ENCODE measurements at places on chromosomes 4 and X.

DNA sequence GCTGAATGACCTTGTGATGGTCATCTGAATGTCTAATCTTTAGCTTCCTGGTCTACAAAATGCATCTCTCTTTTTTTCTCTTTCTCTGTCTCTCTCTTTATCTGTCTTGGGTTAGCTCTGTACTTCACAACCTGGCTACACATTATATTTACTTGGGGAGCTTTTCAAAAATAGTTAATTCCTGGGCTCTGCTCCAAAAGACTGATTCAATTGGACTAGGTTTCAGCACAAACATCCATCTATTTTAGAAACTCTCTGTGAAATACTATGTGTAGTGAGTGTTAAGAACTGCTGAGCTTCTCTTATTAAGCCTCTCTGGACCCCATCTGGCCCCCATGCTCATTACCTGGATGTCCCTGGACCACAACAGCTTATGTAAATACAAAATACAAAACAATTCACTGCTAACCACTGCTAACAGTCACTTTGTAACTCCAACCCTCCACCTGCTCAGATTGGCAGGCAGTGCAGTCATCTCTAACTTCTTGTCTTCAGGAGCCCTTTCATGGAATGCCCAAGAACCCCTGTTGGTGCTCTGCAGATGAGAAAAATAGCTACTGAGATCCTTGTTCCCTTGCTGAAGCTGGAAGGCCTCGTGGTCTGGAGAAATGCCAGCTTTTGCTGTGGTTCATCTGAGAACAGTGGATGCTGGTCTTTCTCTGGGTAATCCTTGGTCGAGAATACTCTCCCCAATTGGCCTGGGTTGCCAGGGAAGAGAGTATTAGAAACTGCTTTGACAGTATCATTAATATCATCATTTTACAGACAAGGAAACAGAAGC is 14.8 kb upstream of the BOD1L1 start:
- no peak for DNase-seq

- no peak for DNase-seq
Observed at GRCh38 chr4:15683143-15683495, 1.5 kb downstream of the FAM200B start.

- DNase-seq, result no peak
Observed at GRCh38 chr4:177308125-177308524, 1.5 kb upstream of the NEIL3 start.

- no peak for DNase-seq
Observed at GRCh38 chrX:108126661-108127060, 35.1 kb downstream of the ATG4A start.

GRCh38 chrX:11641349-11642065 is 24.2 kb downstream of the ARHGAP6 start:
- no peak for DNase-seq

DNA sequence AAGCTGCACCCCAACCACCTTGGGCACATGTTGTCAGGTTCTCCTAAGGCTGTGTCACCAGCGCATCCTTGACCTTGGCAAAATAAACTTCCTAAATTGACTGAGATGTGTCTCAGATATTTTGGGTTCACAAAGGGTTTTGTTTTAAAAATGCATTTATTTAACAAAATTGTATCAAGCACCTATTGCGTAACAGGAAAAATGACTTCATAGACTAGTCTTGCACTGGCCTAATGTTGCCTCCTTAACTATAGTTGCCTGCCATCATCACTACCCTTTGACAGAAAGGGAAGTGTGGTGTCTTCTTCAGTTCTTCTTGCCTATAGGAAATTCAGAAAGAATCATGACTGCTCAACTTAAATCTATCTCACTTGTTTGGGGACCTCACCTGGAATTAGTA is 374.2 kb downstream of the SH2D1A start:
- DNase-seq, result no peak

DNA sequence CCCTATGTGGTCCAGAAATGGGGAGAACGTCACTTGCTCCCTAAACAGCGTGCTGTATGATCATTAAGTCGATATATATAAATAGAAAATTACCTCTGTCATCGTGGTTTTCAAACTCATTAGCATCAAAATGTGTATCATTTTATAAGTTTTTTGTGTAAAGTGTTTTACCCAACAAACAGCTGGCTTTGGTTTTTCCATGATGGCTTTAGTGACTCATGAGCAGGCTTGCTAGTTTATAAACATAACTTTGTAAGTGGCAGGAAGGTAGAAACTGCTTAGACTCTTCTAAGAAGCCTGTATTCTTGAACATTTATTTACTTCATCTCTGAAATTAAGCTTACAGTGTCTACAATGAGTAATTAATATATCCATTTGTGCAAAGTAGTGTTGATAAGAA is 108.4 kb upstream of the DIPK2B start:
- DNase-seq, result no peak

DNA sequence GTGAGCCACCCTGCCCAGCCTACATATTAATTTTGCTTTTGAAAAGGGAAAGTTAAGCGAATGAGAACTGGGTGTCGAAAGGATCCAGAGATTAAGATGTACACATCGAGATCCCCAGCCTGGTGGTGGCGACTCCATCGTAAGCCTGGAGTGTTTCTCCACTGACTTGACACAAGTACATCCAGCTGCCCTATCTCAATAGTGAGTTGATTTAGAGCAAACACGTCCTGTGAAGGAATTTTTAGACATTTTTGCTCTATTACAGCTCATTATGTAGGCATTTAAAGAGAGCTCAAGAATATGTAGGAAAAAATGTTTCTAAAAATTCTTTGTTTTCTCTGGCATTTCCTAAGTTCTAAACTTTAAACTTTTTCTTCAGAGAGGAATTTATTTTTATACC is 11.7 kb upstream of the CLDN34 start:
- DNase-seq, result no peak

- DNase-seq, result no peak
Observed at GRCh38 chrX:154661170-154661569, 7.8 kb upstream of the CTAG2 start.

DNA sequence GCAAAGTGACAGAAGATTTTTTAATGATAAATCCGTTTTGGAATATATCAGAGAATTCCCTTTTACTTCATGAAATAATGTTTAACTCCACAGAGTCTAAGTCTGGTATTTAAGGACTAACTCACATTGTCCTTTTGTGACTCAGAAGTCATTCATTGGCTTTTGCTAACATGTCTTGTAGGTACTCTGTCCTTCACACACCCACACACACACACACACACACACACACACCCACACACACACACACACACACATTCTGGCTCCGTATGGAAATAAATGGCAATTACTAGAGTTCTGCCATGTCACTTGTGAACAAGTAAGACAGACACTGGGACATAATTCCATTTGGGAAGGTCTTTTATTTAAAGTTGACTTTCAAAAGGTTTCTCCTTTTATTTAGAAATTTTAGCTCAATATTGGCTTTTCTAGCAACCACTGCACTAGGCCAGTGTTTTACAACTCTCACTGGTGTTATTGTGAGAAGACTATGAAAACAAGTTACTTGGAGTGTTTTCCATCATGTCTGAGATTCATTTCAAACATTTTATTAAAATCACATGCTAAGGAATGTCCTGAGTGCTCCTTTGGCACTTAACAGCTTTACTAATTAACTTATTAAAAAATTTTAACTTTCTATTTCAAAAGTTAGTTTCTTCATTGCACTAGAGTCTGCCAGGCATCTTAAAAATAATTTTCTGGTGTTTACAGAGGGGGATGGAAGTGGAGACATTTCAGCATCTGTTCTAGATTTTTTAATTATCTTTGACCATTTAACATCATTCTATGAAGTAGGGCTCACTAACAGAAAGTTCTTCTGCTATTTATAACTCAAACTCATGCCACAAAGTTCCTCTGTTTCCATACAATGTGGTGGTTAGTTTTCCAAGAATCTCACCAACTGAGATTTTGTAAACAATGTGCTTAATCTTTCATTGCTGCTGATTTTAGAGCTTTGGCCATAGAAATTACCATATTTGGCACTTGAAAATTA is 240.3 kb upstream of the GPC4 start:
- no peak for DNase-seq

GRCh38 chrX:19782419-19782818 is 105.0 kb downstream of the SH3KBP1 start:
- no peak for DNase-seq

GRCh38 chr4:41079881-41080560 is 134.3 kb downstream of the APBB2 start:
- DNase-seq, result no peak

GRCh38 chr4:112403101-112403945 is 106.2 kb downstream of the ALPK1 start:
- DNase-seq, result no peak

GRCh38 chr4:146525754-146526153 is 4.0 kb upstream of the SLC10A7 start:
- no peak for DNase-seq

DNA sequence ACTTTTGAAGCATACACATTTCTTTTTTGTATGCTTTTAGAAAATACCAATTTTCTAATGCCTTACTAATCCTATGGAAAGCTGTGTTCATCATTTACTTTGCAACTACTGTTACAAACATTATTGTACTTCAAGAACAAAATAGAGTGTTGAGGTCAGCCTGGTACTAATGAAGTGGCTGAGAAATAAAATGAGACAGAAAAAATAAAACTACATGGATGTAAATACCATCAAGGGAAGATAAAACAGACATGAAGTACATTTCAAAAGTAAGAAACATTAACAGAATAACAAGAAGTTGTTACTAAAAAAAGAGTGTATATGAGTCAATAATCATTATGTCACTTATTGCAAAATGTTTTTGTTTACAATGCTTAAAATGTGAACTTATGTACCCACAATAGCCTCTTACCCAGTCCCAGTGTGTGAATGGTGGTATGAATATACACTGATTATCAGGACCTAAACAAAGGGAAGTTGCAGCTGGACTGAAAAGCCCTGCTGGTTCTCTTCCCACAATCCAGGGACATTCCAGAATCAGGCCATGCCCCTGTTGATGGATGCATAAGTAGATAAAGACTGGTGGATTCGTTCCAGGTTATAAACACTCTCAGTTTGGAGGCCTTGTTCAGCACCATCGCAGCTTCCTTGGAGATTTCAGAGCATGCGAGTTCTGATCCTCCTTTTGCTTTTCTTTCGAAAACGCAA is 2.4 kb upstream of the CSN3 start:
- no peak for DNase-seq

DNA sequence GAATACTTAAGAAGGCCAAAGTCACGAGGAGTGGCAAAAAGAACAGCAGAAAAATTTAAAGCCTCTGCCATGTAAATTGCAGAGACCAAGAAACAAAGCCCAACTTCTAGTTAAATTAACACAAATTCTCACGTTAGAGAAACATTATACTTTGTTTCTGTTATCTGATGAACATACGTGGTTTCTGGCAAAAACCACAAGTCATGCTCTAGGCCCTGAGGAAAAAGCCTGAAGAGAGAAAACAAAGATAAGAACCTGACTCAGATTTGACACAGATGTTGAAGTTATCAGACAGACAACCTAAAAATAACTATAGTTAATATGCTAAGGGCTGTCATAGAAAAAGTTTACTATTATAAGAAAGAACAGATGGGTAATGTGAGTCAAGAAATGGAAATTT is 149.1 kb upstream of the PCDH10 start:
- DNase-seq, result no peak

- no peak for DNase-seq
Observed at GRCh38 chr4:184359888-184360287, 114.5 kb downstream of the IRF2 start.

DNA sequence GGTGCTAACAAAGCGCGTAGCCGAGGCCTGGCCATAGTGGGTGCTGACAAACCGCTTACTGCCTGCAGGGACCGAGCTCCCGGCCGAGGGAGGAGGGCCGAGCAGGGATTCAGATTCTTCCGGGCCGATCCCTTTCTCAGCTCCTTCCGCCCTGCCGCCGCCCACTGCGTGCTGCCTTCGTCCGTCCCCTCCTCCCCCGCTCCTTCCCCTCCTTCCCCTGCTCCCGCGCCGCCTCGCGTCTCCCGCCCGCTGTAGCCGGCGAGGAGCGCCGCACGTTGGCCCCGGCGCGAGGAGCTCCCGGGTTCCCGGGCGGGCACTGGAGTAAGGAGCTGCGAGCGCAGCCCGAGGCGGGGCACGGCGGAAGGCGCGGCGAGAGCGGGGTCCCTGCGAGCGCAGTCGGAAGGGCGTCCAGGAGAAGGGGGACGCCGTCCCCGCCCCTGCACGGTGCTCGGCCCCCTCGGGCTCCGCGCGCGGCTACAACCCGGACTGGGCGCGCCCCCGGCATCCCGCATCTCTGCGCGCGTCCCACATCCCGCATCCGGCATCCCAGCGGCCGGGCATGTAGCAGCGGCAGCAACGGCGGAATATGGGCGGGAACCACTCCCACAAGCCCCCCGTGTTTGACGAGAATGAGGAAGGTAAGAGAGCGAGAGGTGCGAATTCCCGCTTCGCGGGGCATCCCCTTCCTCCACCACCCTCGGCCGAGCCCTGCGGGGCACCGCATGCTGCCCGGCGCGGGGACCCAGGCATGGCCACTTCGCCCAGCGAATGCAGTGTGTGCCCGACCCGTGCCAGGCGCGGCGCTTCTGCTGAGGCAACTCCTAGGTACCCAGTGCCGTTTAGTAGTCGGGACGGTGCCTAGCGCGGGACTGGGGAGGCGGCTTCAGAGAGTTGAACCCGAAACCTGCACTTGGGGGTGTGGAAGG is at the start of gene STK32B:
Gene STK32B (plus strand): TSS at position 203 of the 926 bp plus-strand sequence.
- no peak for DNase-seq

- DNase-seq, result no peak
Observed at GRCh38 chrX:55057675-55058249, 17.1 kb upstream of the PAGE2B start.

DNA sequence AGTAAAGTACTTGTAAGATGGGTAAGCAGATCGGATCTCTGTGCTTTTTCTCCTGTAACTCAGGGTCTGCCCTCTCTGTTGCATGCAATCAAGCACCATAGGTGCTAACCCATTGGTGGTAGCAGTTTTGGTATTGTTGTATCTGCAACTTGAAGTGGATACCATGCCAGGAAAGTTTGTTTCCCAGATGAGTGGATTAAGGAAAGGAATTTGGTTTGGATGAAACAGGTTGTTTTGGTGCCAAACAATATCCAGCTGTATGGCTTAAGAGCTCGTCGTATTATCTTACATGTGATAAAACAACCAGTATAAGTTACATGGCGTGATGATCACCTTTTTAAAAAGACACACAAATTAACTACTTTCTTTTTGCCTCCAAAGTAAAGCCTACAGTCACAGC is 280.9 kb upstream of the TENM3 start:
- no peak for DNase-seq
